ENCODE measurements at places on chromosomes 4 and X.

- DNase-seq = no peak
Observed at GRCh38 chrX:56576721-56577120, 13.3 kb downstream of the UBQLN2 start.

DNA sequence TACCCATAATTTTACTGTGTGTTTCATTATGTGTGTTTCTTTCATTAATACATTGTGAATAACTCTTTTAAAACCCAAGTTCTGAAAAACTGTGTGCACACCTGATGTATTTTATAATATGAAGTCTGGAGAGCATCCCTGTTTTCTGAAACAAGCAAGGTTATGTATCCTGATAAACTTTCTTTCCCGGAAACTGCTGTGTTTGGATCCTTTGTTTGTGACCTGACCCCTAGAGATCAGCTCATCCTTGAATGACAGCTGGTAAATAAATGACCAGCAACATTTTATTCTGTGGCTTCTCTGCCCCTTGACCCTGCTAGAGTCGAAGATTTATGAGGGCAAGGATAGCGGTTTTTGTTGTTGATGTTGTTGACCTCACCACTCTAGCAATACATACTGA lies 535.6 kb upstream of the ZFP42 start:
- DNase-seq = no peak

DNA sequence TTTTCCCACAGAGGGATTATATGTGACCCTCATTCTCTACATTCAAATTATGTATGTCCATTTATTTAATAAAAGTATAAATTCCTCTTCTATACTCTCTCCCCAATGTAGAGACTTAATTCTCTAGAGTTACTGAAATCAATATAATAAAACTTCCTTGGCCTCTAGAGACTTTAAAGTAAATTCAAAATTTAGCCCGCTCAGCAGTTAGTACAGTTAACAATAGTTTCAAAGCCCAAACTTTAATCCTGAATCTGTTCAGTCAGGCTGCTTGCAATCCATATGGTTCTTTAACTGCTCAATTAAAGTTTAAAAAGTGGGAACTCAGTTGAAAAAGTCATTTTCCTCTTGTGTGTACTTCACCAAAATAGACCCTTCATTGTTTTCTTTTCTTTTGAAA lies 2558.4 kb downstream of the ARAP2 start:
- no peak for DNase-seq

- no peak for DNase-seq
Observed at GRCh38 chr4:147844781-147845180, 112.9 kb downstream of the ARHGAP10 start.

- DNase-seq = no peak
Observed at GRCh38 chr4:153447175-153447905, 18.8 kb upstream of the TMEM131L start.

GRCh38 chr4:8157496-8157895 lies 1.1 kb downstream of the ABLIM2 start:
- no peak for DNase-seq

- DNase-seq = no peak
Observed at GRCh38 chrX:10726647-10727046, 106.3 kb upstream of the MID1 start.

- no peak for DNase-seq
Observed at GRCh38 chr4:101187841-101188240, 159.5 kb downstream of the PPP3CA start.

DNA sequence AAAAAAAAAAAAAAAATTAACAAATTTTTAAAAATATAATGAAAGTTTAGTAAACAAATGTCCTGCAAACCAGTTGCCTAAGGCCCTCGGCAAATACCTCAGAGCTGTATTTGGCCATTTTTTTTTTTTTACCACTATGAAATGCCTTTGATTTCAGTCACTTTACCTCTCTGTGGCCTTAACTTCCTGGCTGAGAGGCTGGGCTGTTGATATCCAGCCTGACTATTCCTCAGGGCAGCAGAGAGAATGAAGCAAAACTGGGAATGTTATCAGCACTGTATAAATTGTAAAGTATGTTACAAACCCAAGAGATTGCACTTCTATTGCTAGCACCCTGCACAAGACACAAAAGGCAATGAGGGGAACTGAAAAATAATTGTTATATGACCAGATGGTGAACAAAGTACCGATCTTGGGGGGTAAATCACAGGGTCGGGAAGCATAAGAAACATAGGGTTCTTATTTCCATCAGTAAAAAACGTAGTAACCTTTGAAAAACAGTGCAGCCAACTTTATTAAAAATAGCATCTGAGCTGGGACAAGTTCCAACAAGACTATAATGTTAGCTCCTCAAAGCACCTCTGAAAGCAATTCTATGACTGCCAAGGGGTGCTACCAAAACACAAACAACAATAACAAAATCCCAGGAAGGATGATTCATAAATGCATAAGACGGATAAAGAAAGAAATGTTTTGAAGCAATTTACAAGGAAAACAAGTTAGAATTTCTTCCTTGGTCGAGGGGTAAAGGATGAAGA lies 18.1 kb downstream of the USP46 start:
- DNase-seq = no peak

DNA sequence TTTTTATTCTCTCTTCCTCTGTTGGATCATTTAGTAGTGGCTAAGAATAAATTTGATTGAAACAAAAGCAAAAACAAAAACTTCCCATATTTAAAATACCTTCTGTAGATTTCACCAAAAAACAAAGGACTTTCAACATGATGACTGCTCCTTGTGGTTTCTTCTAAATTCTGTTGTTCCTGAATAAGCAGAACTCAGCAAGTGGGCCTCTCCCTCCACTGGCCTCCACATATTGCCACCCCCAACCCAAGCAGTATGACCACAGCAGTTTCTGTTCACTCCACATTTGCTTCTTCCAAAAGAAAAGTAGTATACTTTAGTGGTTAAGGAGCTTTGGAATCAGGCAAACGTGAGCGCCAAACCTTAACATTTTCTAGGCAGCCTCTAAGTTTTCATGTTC lies 114.7 kb downstream of the COX18 start:
- no peak for DNase-seq

DNA sequence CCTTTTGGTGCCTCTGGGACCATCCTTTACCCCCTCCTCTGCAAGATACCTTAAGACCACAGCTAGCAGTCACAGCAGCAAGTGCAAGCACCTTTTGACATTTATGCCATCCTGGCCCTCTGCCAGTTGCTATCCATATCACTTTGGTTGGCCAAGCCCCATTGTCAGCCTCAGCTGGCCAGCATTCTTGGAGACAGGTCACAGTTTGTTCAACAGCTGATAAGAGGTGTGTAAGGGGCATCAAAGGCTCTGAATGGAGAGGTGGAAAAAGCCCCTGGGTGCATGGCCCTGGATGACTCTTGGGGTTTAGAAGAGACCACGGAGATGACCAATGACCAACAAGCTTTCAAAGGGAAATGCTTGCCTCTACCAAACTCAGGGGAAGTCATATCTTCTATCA lies 133.6 kb upstream of the MAMLD1 start:
- no peak for DNase-seq

DNA sequence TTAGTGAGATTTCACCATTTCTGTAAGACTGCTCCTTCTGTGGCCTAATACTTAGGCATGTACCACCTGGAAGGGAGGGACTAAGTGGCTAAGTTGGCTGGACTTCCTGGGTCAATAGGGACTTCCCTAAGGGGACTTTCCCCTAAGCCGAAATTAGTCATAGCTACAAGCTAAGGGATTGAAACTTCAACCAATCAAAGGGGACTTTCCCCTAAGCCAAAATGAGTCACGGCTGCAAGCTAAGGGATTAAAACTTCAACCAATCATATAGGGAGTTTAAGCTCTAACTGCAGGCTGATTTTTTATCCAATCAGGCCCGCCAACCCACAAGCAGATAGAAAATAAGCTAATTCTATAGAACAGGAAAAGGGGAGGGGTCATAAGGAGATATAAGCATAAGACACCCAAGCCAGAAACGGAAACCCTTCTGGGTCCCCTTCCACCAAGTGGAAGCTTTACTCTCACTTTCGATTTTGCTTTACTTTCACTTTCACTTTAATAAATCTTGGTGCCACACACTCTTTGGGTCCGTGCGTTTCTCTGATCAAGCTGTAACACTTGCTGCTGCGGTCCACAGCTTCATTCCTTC lies 382.8 kb downstream of the KLHL4 start:
- no peak for DNase-seq

- DNase-seq = no peak
Observed at GRCh38 chr4:113635739-113636437, 125.7 kb downstream of the CAMK2D start.

DNA sequence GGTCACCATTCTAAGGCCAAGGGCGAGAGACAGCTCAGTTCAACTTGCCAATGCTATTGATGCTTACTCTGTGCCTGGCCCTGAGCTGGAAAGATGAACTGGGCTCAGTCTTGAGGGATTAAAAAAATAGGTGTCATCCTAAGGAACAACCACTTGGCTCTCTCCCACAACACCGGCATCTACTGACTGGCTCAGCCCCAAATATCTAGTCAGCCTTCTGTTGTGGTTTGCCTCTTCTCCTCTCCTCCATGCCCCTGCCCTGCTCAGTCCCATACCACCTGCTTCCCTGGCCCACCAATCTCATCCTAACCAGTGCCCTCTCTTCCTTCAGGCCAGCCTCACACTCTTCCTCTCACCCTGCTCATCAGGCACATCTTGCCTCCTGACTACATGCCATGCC lies 29.6 kb downstream of the KDM5C start:
- no peak for DNase-seq

- no peak for DNase-seq
Observed at GRCh38 chr4:183262776-183263100, 57.3 kb downstream of the CLDN22 start.

- no peak for DNase-seq
Observed at GRCh38 chr4:39732728-39733127, 34.8 kb downstream of the UBE2K start.

GRCh38 chr4:140719022-140719421 lies 37.2 kb downstream of the TBC1D9 start:
- no peak for DNase-seq

DNA sequence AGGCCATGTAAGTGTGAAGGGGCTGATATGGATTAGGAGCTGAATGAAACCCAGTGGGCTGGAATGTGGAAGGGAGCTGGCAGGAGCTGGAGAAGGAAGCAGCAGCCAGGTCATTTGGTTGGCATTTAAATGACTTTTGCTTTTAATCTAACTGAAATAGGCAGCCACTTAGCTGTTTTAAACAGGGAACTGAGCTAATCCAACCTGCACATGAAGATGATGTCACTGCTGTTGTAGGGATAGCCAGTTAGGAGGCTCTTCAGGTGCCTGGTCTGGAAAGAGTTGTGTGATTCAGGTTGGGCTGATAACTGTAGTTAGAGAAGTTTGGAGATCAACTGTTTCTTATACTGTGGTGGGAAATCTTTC lies 122.4 kb downstream of the PALLD start:
- DNase-seq = no peak

- no peak for DNase-seq
Observed at GRCh38 chr4:168978001-168978700, 31.9 kb downstream of the CBR4 start.

GRCh38 chr4:112279025-112279881 lies 6.5 kb downstream of the TIFA start:
- DNase-seq = no peak

- DNase-seq = no peak
Observed at GRCh38 chr4:91990726-91991125, 313.0 kb upstream of the GRID2 start.

DNA sequence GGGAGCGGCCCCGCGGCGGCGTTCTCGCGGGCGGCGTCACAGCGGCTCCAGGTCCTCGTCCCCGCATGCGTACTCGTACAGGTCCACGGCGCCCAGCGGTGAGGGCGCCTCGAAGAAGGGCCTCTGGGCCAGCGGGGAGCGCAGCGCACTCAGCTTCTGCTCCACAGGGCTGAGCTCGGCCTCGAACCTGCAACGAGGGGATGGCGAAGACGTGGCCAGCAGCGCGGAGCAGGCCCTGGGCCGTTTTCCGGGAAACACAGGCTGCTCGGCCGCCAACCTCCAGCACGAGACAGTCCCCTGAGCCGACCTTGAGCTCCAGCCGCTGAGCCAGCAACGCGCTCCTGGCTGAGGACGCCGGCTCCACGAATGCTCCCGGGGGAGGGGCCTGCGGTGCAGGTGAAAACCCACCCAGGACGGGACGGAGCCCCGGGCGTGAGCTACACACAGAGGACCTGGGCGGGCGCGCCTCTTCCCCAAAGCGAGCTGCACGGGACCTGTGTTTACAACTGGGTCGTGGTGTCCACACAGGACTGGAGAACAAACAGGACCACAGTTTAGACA lies 15.8 kb upstream of the GTPBP6 start:
- no peak for DNase-seq

DNA sequence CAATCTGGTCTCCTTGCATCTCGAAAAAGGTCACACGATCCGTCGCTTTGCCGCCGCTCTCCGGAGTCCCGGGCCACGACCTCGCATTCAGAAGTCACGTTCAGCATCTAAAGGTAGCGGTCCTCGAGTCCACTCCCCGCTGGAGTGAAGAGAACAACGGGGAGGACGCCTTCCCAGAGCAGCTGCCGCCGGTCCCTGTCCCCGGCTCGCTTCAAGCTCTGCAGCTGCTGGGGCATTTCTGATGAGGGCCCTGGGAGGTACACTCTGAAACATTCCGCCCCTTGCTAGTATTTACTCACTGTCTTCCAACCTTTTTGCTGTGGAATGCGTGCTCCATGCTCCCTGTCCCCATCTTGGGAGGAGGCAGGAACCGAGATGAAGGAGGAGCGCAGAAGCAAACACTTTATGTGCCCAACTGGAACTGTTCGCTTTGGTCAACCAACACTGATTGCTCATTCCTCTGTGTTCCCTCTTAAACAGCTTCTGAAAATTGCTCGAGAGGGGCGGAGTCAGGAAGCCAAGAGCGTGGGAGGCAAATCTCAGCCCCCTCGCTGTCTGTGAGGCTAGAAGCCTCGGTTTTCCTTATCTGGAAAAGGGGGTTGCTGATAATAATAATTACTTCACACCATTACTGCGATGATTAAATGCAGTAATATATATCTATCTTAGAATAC lies 6.4 kb upstream of the VAMP7 start:
- DNase-seq = no peak

GRCh38 chr4:3752022-3752421 lies 14.2 kb upstream of the ADRA2C start:
- DNase-seq = no peak

DNA sequence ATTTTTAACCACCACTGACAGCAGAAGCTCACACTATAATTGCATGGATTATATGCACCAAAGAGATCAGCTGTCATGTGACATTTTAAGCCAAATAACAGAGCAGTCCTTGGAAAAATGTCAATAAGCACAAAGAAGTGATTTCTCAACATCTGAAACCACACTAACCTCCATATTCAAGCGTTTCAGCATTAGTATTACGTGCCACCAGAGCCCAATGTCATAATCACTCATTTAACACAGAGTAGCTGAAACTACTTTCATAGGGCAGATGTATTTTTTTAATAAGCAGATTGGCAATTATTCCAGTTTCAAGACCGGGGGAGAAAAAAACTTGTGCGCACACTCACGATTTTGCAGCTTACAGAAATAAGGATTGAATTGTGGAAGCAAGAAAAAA lies 76.6 kb downstream of the SH3KBP1 start:
- DNase-seq = no peak

DNA sequence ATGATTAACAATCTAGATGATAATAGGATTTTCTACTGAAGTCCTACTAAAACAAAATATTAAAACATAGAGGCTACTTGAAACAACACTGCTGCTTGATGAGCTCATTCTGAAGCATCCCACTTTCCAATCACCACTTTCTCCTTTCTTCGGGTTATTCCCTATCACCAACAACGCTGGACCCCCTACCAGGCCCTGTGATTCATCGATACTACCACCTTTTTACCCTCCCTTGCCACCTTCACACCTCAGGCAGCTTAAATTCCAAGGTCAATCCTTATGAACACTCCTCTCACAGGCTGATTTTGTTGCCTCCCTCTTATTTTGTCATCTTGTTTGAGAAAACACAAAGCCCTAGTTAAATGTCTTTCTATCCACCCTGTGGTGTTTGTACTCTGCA lies 102.6 kb downstream of the IQCM start:
- DNase-seq = no peak
